SW 1271 (cell line): ENCODE measurements at places on chromosomes 13 and 19.
A peak's percentile ranks its signal among the peaks of the same experiment; 100 is the strongest.

DNA sequence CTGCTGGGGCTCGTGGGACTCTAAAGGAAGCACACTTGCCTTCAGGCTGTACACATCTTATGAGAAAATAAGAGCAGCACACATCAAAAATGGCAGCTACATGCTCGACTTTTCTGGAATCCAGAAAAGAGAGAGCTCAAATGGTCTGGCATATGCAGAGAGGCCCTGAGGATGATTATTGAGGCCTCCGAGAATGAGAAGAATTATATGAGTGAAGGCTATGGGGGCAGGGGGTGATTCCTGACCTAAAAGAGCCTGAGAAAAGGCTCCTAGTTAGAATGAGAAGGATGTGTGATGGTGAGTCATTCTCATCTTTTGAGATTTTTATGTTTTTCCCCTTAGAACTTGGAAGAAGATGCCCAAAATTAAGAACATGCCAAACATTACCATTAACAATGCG, 97.1 kb downstream of the HSPH1 start:
- no peak for DNase-seq

DNA sequence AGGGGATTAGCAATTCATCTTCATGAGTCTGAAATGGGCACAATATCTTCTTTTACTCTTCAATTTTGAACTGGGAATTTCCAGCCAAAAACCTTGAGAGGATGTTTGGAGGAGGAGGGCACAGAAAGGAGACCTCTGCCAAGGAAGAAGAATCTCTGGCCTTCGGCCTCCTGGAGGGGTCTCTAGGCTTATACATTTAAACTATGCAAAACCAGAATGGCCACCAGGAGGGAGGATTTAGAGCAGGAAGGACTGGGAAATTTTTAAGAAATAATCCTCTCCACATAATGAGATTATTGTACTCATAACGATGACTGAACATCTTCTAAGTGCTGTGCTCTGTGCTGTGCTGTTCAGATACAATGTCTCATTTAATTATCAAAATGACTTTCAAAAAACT, 325.9 kb downstream of the NDFIP2 start:
- no peak for DNase-seq

- no peak for DNase-seq
Measured at GRCh38 chr19:8028951-8029491, 23.5 kb upstream of the CCL25 start.

GRCh38 chr13:42751693-42752092, 29.7 kb upstream of the FAM216B start:
- DNase-seq = no peak

- no peak for DNase-seq
Measured at GRCh38 chr19:12912571-12912970, 6.5 kb downstream of the SYCE2 start.

- DNase-seq = no peak
Measured at GRCh38 chr13:73767747-73768315, 366.4 kb downstream of the KLF12 start.

GRCh38 chr13:41311406-41312175, 524 bp downstream of the NAA16 start:
- peak; percentile 32 for DNase-seq

GRCh38 chr19:54279406-54279962, 1.4 kb downstream of the LILRB2 start:
- DNase-seq = no peak

DNA sequence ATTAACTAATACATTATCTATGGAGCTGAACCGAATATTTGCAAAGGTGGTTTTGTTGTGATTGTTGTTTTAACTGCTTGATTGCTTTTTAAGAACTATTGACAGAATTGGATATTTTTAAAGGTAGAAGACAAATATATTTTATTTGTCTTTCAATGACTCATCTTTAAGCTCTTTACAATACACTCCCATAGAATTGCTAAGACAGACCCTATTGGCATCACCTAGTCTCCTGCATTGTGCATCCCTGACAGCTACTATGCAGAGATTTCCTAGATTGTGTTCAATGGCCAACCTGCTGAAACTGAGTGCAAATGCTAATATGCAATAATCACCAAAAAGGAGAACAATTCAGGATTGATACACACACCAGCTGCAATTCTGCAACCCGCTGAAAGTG, 19.7 kb upstream of the SCEL start:
- DNase-seq = no peak

DNA sequence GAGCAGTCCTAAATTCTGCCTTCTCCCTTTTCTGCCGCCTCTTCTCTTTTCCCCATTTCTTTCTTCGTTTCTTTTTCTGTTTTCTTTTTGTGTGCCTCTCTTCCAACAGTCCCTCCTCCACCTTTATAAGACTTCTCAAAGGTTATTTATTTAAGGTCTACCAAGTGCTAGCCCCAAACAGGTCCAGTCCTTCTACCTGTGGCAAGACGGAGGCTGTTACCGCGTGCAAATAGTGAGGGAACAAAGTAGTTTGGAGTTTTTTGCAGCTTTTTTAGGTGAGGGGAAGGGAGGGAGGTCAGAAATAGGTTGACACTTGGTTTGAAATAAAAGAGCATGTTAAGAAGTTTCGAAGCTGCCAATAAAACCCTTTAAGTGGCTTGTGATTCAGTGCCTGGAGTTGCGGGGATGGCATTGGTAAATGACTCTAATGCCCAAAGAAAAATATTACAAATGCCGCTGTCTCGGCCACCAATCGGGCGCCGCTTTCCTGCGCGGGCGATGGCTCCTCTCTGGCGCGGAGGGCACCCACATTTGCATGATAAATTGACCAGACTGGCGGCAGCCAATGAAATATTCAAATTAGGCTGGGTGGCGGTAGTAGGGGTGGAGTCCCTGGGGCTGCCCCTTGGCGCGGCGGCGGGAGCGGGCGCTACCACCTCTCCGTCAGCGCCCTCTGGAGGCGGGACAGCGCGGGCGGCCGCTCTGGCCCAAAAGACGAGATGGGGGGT, 7.5 kb upstream of the TSHZ3 start:
- no peak for DNase-seq

DNA sequence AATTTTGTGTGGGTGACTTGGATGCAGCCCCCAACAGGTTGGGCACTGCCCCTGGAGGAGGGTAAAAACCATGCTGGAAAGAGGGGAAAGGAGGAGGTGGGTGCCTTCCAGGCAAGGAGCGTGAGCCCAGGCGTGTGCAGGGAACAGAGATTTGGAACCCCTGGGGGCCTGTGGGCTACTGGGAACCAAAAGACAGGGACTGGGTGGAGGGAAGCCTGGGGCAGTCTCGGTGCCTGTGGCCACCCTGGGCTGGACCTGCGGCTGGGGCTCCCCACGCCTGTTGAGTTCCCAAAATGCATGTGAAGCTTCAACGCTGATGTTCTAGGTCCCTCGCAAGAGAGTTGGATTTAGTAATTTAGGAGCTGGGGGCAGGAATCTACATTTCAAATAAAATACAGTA, 24.8 kb downstream of the GGACT start:
- DNase-seq = no peak

GRCh38 chr19:10105509-10106099, 558 bp upstream of the PPAN start:
- DNase-seq = no peak

DNA sequence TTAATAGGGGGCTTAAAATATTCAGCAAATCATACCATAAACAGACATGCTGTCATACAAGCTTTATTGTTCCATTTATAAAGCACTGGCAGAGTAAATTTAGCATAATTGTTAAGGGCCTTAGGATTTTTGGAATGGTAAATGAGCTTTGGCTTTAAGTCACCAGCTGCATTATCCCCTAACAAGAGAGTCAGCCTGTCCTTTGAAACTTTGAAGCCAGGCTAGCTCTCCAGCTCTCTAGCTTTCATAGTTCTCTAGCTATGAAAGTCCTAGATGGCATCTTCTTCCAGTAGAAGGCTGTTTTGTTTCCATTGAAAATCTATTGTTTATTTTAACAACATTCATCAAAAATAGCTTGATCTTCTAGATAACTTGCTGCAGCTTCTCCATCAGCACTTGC, 420.8 kb upstream of the GPC6 start:
- no peak for DNase-seq

GRCh38 chr13:99464441-99464949, 36.8 kb upstream of the TM9SF2 start:
- DNase-seq = no peak

- DNase-seq = no peak
Measured at GRCh38 chr19:29886586-29886985, 55.5 kb upstream of the URI1 start.

- peak; percentile 51 for DNase-seq
Measured at GRCh38 chr19:1455336-1456120, 5.6 kb downstream of the APC2 start.

DNA sequence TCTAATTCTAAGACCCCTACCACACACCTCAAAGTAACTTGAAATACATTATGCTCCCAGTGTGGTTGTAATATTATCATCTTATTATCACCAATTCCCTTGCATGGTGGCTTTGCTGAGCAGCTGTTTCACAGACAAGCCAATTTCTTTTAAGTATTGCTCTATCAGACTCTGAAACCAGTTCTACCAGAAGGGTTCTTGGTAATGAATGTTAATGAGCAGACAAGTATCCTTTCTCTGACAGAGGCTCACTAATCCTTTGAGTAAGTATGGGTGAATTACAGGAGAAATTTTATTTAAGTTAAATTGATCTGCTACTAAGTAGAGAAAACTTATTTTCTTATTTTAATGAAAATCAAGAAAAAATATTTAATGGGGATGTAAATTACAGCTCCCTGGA, 326.0 kb downstream of the GPC6 start:
- no peak for DNase-seq

DNA sequence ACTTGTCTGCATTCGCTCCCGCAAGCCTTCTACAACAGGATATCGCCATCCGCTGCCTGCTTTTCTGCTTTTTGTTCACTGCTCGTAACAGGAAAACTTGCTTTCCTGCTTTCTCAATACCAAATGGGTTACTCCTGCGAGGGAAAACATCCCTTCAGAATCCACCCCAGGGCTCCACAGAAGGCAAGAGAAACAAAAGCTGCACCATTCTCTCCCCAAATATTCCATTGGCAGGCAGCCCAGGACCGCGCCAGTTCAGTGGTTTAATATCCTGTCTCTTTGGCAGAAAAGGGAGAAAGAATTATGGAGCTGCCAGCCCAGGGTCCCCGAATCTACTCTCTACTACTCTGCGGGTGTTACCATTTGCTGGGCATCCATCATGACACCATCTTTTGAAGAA, 84.7 kb upstream of the DOCK9 start:
- DNase-seq = no peak

DNA sequence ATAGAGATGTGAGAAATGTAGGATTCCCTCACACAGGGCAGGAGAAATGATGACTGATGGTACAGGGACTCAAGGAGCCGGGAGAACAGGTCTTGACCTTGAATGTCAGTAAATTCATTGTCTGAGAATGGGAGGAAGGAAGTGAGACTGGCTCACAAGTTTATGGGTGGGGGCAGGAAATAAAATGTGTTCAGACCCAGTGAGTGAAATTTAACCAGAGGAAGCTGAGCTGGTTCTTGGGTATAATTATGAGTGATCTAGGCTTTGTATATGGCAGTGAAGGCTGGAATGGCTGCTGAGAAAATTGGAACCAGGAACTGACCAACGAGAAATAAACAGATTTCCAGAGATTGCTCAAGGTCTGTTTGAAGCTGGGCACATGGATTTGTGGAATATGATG, 6.3 kb upstream of the IGSF23 start:
- peak; percentile 51 for DNase-seq

DNA sequence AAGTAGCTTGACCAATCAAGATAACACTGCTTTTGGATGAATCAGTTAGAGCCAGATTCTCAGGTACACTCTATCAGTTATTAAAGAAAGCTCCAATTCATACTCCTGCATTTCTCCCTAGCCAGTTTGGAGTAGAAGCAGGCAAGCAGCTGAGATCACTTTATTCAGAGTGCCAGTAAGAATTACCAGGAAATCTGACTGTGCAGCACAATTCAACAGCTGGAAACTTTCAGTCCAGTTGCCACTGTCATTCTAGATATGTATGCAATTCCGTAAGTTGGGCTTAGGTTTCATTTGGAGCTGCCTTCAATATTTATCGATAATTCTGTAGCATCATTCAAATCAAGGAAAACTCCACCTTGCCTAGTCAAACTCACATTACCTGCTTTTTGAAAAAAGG, 2625.6 kb upstream of the PCDH20 start:
- DNase-seq = no peak

DNA sequence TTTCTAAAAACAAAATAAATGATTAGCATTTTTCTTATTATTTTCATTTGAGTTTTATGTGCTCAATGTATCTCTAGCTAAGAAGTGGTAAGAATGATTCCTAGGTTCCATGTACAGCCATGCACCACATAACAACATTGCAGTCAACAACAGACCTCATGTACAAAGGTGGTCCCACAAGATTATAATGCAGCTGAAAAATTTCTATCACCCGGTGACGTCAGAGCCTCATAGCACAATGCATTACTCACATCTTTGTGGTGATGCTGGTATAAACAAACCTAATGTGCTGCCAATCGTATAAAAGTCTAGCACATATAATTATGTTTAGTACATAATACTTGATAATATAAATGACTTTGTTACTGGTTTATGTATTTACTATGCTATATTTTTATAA, 120.5 kb downstream of the SLC7A1 start:
- no peak for DNase-seq

GRCh38 chr13:60396783-60397703, at the start of gene TDRD3:
TDRD3 (plus strand) TSS chr13:60397220; CDS start chr13:60397365, 145 bp downstream.
- DNase-seq = peak; percentile 75
